ENCODE measurements at places on chromosomes 6 and 20.

DNA sequence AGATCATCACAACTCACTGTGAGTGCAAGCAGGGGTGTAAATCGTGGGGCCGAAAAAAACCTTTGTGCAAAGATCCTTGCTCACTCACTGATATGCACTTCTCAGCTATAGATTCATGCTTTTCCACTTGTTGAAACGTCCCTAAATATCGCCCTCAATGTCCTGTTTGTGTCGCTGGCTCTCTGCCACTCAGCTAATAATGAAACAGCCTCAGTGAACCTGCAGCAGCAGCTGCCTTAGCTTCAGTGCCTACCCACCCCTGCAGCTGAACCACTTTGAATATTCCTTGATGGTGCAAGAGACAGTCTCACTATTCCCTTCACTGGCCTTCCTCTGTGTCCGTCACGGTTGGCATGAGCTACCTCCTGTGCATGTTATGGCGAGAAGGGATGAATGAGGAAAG lies 128.9 kb upstream of the NAA20 start:
- ATAC-seq, result no peak

DNA sequence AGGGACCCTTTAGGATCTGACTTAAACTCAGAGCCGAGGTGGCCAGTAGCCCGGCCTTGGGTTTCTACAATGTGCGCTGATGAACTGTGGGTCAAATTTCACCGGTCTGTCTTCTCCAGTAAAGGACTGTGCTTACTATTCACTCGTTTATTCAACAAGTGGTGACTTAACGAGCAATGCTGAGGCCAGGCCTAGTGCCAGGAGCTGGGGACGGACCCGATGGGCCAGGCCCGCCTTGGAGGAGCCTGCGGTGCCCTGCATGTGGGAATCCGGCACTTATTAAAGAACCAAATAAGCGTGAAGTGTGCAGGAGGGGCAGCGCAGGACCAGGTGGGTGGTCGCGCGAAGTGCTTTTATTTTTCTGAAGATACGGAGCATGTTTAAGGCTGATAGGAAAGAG lies 24.0 kb downstream of the CTCFL start:
- ATAC-seq, result no peak

GRCh38 chr6:140051521-140052512 lies 677.4 kb upstream of the CITED2 start:
- ATAC-seq, result no peak

GRCh38 chr6:20173833-20174792 lies 38.2 kb downstream of the MBOAT1 start:
- peak; percentile 28 for ATAC-seq

DNA sequence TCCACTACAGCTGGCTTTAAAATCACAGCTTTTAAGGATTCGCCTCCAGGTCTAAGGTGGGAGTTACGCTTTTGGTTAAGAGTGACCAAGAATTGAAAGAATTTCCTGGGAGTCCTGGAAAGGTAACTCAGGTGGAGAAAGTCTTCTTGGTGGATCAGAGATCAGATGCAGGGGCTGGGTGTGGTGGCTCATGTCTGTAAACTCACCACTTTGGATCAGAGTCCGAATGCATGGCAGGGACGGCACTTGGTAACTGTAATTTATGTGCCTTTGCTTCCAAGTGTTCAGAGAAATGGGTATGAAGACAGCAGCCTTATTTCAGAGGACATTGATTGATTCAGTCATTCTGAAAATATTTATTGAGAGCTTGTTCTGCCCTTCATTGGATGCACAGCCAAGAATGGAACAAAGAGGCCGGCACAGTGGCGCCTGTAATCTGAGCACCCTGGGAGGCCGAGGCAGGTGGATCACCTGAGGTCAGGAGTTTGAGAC lies 18.0 kb upstream of the JARID2 start:
- no peak for ATAC-seq

DNA sequence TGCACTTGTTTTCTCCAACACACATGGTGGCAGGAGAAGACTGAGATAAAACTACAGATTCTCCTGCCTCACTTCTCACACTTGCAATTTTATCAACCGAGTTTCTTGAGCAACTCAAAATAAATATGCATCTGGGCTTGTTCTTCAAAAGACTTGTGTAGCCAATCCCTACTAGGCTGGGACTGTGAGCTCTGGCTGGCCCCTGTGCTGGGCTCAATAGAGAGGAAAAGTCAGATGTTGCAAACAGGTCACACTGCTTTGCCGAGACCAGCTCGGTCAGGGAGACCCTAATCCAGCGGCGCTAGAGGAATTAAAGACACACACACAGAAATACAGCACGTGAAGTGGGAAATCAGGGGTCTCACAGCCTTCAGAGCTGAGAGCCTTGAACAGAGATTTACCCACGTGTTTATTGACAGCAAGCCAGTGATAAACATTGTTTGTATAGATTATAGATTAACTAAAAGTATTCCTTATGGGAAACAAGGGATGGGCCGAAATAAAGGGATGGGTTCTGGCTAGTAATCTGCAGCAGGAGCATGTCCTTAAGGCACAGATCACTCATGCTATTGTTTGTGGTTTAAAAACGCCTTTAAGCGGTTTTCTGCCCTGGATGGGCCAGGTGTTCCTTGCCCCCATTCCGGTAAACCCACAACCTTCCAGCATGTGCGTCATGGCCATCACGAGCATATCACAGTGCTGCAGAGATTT lies 32.7 kb downstream of the FAM50B start:
- ATAC-seq, result no peak

GRCh38 chr6:154363821-154364220 lies 7.2 kb upstream of the IPCEF1 start:
- ATAC-seq, result no peak

- no peak for ATAC-seq
Measured at GRCh38 chr6:149567945-149568585, 1.9 kb downstream of the GINM1 start.

DNA sequence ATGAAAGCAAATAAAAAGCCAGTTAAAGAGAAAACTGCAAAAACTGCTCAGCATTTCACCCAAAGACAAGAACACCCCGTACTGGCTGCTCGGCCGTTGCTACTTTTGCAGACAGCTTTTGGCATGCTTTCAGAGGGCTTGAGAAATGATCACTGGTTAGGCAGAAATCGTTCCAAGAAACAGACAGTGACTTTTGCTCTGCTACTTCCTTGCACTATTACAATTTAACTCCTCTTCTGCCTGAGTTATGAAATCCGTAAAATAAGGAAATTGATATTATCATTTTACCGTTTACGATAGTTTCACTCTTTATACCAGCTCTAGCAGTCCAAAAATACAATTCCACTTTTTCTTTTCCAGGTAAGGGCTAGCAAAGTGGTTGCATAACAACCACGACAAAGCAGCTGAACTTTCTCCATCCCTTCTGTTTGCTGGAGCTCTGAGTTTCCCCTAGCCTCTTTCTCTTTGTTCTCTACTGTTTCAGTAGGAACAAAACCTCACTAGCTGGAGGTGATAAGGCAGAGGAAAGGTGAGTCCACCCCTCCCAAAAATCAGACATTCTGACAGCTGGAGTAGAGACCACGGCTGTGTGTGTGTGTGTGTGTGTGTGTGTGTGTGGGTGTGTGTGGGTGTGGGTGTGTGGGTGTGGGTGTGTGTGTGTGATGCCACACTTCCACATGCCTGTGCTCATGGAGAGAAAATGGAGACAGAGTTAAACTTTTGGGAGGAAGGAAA lies 191.8 kb upstream of the RREB1 start:
- no peak for ATAC-seq

DNA sequence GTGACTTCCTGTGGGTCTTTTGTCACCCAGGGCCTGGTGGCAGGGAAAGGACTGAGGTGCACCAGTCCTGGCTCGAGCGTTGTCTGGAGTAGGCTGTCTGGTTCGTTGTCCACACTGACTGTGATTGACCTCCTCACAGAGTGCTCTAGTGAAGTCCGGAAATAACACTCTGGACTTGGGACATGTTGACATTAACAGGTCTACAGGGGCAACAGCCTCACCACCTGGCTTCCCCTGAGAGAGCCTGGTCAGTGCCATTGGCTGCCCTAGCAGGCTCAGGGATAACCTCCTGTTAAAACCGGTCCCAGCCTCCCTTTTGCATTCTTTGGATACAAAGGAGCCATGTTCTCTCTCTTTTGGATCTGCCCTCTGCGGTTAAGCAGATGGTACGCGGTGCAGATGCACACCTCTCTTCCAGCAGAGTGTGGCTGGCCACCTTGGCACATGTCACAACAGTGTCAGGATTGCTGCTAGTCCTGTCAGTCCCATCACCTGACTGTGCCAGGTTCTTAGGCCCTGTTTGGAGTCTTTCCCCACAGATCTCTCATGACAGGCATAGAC lies 46.2 kb downstream of the CDS2 start:
- ATAC-seq, result no peak

GRCh38 chr20:35618263-35619131 lies 2.9 kb downstream of the SPAG4 start:
- no peak for ATAC-seq

- ATAC-seq, result no peak
Measured at GRCh38 chr6:31352310-31352682, 4.7 kb downstream of the HLA-B start.

GRCh38 chr6:35777356-35778102 lies 1.1 kb downstream of the CLPSL2 start:
- no peak for ATAC-seq

DNA sequence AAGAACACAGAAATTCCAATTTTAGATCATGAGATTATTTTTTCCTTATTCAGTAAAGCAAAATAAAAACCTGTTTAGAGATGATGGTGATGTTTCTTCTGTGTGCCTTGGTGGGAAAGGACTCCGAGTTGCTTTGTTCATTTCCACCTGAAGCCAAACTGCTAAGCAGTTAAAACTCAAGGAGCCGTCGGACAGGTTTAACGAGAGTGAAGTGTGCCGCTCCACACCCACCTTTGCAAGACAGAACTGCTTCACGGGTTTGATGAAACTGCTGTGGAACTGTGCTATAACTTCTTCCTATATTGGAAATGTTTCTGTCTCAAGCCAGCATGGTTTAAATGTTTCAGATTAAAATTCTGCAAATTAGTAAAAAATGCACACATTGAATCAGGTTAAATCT lies 9.2 kb upstream of the DSP start:
- no peak for ATAC-seq

GRCh38 chr6:144546807-144547206 lies 261.7 kb downstream of the UTRN start:
- no peak for ATAC-seq

GRCh38 chr20:47655635-47656034 lies 129.6 kb downstream of the SULF2 start:
- no peak for ATAC-seq

- ATAC-seq, result no peak
Measured at GRCh38 chr20:39800548-39800947, 838.4 kb downstream of the DHX35 start.

DNA sequence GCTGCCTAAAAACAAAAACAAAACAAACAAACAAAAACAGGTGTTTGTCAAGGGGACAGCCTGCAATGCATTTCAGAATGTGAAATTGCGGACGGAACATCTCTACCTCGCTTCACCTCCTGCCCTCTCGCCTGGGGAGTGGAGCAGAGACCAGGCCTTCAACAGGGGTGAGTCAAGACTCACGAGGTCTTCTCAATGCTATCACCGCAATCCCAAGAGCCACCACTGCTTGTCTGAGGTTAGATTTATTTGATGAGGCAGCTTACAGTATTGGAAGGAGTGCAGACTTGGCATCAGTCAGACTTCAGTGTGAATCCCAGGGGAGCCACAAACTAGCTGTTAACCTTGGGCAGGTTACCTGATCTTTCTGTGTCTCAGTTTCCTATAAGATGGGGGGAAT lies 7.7 kb downstream of the GABRR1 start:
- ATAC-seq, result no peak

DNA sequence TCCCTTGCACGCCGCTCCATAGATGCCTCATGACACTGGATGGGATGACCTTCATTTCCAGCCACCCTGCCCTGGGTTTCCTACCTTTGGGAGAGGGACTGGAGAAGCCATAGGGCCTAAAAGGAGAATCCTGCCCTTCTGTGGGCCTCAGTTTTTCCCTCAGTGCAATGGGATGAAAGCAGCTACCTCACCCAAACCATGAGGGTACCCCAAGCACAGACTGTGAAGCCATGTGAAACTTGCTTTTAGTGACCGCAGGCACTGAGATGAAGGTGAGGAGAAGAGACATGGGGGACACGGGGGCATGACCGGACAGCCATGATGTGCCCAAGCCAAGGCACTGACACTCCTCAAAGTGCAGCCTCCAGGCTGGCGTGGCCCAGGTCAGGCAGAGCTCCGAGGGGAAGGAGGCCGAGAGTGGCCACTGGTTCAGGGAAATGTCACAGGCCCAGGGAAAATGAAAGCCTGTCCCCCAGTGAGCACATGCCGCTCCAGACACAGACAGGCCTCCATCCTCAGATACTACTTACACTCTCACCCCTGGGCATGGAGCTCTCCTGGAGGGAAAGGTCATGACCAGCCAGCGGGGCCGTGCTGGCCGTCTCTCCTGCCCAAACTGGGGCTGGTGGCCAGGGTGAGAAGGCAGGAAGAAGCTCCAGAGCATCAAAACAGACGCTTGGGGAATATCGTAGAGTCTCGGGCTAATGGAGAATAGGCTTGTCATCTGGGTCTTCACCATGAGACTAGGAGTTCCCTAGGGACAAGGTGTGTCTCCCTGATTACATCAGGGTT lies 116.2 kb downstream of the GRM4 start:
- no peak for ATAC-seq

DNA sequence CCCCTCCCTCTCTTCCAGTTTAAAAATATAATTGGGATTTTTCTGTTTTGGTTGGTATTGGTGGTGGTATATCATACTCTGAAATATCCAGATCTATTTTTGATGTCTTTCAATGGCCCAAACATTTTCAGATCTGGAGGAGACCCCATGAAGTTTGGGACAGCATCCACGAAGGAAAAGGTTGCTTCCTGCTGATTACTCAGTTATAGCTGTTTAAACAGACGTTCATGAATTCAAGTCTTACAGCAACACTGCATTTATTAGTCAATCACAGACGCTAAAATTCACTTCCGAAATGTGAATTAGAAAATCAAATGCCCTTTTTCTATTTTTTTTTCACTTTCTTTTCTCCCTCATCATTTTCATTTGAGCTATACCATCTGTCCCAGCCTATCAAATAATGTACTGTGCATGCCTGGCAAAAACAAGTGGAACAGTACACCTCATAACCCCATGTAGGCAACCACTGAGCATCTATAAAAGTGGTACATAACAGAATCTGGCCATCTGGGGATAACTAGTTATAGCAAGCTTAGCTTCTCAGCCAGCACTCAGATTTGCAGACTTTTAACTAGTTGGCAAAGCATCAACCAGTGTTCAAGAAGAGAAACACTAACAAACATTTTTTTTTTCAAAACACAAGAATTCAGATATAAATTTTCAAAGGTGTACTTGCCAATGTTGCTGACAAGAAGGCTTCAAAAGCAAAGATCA lies 124.5 kb downstream of the HIVEP2 start:
- ATAC-seq, result peak; percentile 21

DNA sequence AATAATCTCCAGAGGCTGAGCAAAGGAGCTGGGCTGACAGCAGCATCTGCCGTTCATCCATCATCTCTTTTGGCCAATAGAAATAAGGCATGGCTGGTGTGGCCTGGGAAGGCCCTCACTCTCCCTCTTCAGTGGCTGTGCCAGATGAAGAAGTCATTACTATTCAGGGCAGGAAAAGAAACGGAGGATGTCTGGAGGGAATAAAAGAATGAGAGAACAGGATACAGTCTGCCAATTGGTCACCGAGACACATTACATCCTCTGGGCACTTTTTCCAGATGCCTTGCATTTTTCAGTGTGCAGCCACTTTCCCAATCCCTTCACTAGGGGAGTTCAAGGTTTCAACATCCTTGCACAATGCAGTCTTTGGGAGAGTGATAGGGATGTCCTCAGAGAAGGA lies 32.2 kb upstream of the VGLL2 start:
- ATAC-seq, result no peak

Data from activated CD4-positive, CD25-positive, alpha-beta regulatory T cell treated with anti-CD3 and anti-CD28 coated beads, Interleukin-2, amount 50 U/mL, for 24 hours (primary cell).